Upper lobe of right lung (tissue), 1 donor: ENCODE measurements at places on chromosomes 5 and 9. TPM values are rescaled to one million over a fixed set of nuclear protein-coding genes. Genes with fewer than 3 reads are reported as not detected.

PCDHGA7 gene
- total RNA-seq = 2.5 TPM

BTNL3 gene
- not detected for total RNA-seq

ZDHHC12 gene
- 28.2 TPM for total RNA-seq

ZBED3 gene
- 14.8 TPM for total RNA-seq

ADCY2 gene
- total RNA-seq = 0.17 TPM

RUFY1 gene
- total RNA-seq = 56.7 TPM

SLC6A19 gene
- total RNA-seq = not detected

CCL28 gene
- 7.7 TPM for total RNA-seq

ABO gene
- total RNA-seq = 16.8 TPM

LVRN gene
- total RNA-seq = 0.20 TPM

TEX48 gene
- total RNA-seq = not detected

CENPK gene
- total RNA-seq = 2.3 TPM

ANKRD34B gene
- total RNA-seq = 0.35 TPM

ARL14EPL gene
- not detected for total RNA-seq

FAM169A gene
- total RNA-seq = 0.84 TPM

RNF180 gene
- 14.0 TPM for total RNA-seq

FSTL4 gene
- 0.67 TPM for total RNA-seq

FAXDC2 gene
- total RNA-seq = 79.0 TPM

RLN1 gene
- not detected for total RNA-seq

OMD gene
- 6.5 TPM for total RNA-seq

TMEM171 gene
- 0.43 TPM for total RNA-seq

NME5 gene
- 2.4 TPM for total RNA-seq

ACOT12 gene
- total RNA-seq = not detected

TAF1L gene
- total RNA-seq = not detected

FOXD4L5 gene
- total RNA-seq = 0.41 TPM

NUTM2F gene
- total RNA-seq = not detected

GNG10 gene
- 33.4 TPM for total RNA-seq

SPATA31A3 gene
- total RNA-seq = not detected

MAST4 gene
- total RNA-seq = 52.6 TPM

PTGDS gene
- total RNA-seq = 477 TPM

PDZD2 gene
- total RNA-seq = 70.9 TPM

RNF224 gene
- total RNA-seq = 0.35 TPM

OR4F3 gene
- total RNA-seq = not detected

OGN gene
- 10.6 TPM for total RNA-seq

NR4A3 gene
- 3.8 TPM for total RNA-seq
